Epithelial cell of proximal tubule (primary cell): ENCODE measurements at places on chromosomes 2 and 18. TPM values are rescaled to one million over a fixed set of nuclear protein-coding genes. Genes with fewer than 3 reads are reported as not detected.

SERPINB3 gene
- total RNA-seq = 0.12 TPM in 1 of 2 replicates, not detected in the other

G6PC2 gene
- total RNA-seq = not detected in 2 replicates

- no peak for DNase-seq
Measured at GRCh38 chr2:174830561-174830960, 66.3 kb upstream of the CHRNA1 start.

- no peak for DNase-seq
Measured at GRCh38 chr18:25348386-25349130, 3.4 kb downstream of the ZNF521 start.
